ENCODE measurements at places on chromosomes 11 and 22. TPM values are rescaled to one million over a fixed set of nuclear protein-coding genes. Genes with fewer than 3 reads are reported as not detected.

Gene OR5D13
- not detected for total RNA-seq

Gene FAM111B
- total RNA-seq = 0.22 TPM

Gene LRRC75B
- 46.9 TPM for total RNA-seq

Gene DDIAS
- 0.84 TPM for total RNA-seq

Gene INS
- not detected for total RNA-seq

DNA sequence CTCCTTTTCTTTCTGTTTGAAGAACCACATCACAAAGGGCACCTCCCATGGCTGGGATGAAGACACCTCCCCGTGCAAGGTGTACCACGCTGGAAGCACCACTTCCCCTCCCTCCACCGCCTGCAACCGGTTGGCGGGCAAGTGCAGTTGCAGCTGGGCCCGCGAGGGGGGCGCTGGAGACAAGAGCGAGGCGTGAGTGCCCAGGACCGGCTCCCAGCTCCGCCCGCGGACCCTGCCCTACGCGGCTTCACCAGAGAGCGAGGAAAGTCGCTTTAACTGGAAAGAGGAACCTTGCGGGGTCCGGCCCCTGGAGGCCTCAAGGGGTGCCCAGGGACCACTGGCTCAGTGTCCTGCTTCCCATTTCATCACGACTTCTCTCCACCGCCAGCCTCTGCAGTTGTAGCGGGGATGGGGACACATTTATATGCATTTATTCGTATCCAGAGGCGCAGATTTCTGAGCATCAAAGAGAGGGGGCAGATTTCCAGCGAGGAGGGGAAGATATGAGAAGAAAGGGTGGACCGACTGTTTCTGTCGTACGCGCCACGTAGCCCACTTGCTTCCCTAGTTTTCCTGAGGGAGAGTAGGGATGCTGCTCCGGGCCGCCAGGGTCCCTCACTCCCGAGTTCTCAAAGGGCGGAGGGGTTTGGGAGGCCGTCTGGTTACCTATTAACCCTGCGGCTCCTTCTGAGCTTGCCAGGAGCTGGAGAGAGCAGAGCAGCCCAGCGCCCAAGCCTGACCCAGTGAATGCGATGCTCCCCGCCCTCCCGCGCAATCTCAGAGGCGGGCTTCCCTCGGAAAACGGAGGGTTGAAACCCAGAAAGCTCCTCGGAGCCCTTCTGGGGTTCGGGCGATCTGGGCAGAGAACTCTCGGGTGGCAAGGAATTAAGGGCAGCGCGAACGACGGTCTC lies 3.5 kb downstream of the ESAM start:
- DNase-seq = peak; percentile 59

DNA sequence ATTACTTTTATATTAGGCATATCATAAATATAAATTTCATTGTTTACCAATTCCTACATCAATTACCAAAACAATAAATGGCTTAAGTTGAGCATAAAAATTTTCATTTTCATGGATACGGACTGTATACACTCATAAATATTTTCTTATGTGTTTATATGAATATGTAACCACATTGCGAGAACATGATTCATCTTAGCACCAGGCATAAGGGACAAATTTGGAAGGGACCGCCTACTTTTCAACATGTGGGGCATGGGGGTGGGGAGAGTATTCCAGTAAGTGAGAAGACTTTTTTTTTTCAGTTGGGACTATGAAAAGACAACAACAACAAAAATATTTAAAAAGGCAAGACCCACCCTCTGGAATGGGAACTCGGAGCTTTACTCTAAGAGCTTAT lies 296.1 kb downstream of the RAB38 start:
- no peak for DNase-seq

- no peak for DNase-seq
These were observed 359.5 kb upstream of the C11orf87 start for GRCh38 chr11:109062445-109062844.

DNA sequence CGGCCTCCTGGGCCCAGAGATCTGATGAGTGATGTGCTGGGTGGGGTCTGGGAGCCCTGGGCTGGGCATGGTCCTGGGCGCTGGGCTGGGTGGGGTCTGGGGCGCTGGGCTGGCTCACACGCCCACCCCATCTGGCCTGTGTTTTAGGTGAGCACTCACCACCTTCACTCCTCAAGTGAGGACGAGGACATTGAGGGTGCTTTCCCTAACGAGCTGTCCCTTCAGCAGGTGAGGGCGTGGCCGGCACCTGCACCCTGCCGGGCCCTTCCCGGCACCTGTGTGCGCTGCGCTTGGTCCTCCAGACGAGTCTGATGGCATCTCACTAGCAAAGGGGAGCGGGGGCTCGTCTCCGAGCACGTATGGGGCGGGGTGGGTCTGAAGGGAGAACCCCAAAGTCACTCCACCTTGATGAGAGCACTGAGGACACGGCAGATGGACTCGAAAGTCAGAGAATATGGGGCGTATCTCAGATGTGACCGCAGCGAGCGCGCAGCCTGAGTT lies 37.9 kb downstream of the SBF1 start:
- no peak for DNase-seq

DNA sequence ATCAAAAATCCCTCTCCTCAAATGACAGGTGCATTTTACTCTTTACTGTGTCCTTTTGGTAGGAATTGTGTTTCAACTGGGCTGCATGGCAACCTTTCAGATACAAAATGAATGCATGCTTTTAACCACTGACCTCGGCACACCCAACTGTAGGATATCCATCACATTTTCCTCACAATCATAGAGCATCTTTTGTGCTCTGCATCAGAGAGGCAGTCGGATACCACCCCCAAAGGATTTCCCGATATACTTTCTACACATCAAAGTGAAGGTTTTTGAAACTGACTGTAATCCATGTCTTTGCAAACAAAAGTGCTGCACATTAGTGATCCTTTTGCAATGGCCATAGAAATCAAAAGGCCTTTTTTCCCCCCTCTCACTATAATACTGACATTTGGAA lies 9.1 kb downstream of the ME3 start:
- no peak for DNase-seq

GRCh38 chr11:31882951-31883392 lies 71.8 kb upstream of the PAX6 start:
- DNase-seq = no peak

DNA sequence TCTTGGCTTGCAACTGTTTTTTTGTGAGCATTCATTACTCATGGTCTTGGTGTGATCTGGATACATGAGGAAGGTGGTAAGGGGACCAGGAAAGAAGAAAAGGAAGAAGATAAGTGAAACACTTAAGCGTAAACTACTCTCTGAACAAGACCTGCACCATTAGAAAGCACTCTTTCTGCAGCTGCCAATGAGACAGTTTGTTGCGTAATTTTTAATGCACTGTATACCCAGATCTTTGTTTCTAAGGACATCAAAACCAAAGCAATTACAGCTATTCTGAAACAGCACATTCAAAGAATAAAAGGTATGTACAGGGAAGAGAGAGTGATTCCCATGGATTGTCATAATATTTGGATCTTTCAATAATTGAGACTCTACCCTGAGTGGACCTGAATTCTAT lies 147.4 kb downstream of the BLID start:
- DNase-seq = no peak

DNA sequence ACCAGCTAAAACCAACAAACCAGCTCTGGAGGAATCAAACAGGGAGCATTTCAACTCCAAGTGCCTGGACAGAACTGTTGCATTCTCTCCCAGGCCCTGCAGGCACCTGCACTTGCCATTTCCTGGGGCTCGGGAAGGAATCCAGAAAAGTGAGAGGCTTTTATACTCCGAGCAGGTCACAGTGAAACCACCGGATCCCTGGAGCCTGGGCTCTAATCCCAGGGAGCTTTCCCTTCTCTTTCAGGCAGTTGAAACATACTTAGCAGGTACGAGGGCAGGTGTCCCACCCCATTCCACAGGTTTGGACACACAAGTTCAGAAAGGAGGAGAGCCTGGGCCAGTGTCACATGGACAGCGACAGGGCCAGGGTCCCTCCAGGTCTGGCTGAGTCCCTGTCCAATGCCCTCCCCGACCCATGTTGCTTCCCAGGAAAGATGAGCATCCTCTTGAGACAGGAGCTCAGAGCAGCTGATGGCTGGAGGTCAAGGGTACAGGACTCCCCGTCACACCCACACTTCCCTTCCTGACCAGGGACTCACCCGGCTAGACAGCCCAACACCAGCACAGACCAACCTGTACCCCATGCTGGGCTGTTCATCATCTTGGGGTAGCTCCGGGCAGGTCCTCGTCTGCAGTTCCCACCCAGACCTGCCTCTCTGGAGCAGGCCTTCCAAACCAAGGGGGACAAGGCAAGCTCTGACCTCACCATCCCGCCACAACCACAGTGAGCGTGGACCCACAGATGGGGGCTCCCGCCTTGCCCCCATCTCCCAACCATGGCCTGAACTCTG lies 49.9 kb upstream of the CD5 start:
- DNase-seq = no peak

GRCh38 chr11:67544616-67545242 lies 21.5 kb upstream of the CABP2 start:
- DNase-seq = no peak

DNA sequence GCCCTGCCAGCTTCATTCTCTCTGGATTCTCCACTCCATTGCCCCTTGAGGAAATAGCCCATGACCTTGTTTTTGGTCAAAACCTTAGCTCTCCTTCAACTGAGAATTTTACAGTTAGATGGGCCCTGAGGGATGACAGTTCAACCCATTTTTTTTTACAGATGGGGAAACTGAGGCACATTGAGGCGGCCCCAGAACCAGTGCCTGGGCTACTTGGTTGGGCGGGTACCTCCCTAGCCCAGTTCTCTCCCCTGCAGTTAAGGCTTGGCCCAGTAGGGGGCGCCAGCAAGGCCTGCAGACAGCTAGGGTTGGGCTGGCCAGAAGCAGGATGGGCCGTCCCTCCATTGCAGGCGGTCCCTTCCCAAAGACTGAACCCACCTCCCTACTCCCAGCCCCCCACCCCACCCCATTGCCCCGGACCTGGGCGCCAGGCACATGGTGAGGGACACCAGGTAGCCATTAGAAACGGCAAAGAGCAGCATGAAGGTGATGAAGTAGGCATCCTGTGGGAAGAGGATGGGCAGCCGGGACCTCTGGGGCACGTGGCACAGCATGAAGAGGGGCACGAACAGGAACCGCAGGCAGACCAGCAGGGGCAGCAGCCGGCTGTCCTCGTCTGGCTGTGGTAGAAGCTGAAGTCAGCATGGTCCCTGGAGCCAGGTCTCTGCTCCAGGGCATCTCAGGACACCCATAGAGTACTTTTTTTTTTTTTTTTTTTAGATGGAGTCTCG lies 7.6 kb downstream of the SLC29A2 start:
- no peak for DNase-seq

GRCh38 chr22:47199261-47199978 lies 437.0 kb downstream of the TBC1D22A start:
- DNase-seq = no peak

DNA sequence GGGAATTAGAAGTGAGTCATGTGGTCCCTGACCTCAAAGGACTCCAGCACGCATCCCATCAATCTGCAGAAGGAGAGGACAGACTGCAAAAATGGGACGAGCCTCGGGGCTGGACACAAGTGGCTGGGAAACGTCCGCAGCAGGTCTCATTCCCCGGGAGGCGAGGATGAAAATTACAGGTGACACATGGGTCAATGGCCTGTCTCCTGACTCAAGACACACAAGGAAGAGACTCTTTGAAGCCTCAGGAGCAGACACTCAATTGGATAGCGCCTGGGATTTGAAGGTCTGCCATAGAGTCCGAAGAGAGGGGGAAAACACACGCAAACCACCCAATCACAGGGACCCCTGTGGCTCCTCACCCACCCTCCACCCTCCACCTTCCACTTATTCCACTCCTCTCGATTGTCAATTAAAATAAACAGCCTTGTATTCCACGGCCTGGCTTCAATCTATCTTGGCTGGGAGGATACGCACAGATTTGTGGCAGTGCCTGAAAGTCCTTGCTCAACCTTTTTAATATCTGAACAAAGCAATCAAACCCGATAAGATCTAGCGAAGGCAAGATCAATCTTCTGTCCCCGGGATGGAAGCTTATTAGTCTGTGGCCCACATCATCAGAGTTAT lies 101.8 kb upstream of the CADM1 start:
- no peak for DNase-seq

DNA sequence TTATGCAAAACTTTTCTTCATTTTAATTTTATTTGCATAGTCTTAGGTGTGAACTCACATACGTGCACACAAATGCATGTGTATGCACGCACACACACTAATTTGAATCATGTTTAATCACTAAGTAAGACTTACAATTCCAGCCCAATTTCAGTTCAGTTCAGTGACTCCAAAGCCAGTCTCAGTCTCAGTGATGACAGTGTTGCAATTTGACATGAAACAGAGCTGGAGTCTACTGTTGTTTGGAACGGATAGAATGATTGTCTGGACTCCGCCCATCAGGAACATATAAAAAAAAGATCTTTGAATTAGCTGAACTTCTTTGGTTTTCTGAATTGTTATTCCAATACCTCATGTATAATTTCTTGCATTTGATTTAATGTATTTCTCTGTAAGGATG lies 14.9 kb upstream of the OR51S1 start:
- DNase-seq = no peak

Measured in tibial nerve (tissue), 4 donors.